Caudate nucleus (tissue), 63 donors: ENCODE measurements at places on chromosomes 6 and 20.
A peak's percentile ranks its signal among the peaks of the same experiment; 100 is the strongest.

DNA sequence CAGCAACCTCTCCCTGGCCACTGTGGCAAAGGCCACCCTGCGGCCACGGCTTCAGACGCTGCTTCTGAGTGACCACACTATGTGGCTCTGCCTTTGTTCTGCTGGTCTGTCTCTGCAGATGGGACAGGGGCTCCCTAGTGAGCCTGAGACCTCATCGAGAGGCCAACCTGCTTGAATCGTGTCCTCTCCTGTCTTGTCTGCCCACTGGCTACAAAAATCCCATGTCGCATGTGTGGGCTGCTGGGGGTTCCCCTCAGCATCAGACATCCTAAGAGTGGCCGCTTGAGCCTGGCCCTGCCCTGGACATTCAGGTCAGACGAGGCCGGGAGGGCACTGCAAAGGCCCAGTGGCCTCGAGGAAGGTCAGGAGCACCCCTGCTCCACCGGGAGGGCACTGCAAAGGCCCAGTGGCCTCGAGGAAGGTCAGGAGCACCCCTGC is 222.9 kb downstream of the DLL1 start:
- DNase-seq, result no peak

DNA sequence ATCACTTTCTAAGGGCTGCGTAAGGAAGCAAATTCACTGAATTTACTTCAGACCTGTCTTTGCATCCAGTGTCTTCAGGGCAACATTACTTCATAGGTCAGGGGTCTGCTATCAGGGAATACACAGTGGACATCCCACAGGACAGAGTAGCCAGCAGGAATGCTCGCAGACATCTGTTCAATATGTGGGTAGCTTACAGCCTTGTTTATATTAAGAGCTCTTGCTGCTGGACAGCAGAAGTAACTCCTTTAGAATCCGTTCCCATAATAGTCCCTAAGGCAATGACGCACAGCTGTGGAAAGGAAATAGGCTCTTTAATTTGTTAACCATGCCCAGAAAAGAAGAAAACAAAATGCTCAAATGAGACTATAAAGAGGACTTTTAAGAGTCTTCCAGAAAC is 198.7 kb downstream of the MOXD1 start:
- DNase-seq, result no peak

- no peak for DNase-seq
Measured at GRCh38 chr20:2387180-2387577, 6.5 kb downstream of the TGM6 start.

- DNase-seq, result no peak
Measured at GRCh38 chr6:142075516-142076101, 57.1 kb upstream of the GJE1 start.

DNA sequence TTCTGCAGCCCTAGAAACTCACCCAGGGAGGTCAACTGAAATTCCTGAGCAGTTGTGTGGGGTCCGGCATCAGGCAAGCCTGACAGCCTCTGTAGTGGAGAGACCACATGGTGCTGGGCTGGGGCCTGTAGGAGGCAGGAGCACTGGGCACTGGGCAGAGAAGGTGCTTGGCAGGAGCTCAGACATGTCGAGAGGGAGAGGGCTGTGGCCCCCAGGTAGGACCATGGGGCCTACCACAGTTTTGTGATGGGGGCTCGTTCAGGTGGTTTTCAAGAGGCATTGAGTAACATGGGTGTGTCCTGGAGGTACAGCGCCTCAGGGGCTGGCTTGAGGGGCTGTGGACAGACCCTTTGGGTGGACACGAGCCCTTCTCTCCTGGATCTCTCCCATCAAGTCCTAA is 15.9 kb downstream of the SLC22A23 start:
- no peak for DNase-seq

- DNase-seq, result no peak
Measured at GRCh38 chr20:24619212-24619611, 149.8 kb downstream of the SYNDIG1 start.

DNA sequence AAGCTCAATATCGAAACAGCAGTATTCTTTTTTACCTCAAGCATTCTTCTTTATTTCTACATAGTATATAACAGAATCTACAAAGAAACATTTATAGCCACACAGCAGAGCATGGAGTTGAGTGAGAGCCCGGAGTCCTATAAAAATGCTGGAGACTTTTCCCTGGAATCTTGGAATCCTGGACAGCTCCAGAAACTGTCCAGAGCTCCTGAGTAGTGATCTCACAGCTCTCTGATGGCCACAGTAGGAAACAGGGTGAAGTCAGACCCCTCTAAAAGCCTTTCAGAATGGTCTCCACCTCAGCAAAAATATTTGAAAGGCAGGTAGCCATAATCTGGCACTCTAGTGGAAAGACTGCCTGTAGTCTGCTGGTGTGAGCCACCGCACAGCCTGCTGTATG is 149.3 kb upstream of the STXBP5 start:
- no peak for DNase-seq

DNA sequence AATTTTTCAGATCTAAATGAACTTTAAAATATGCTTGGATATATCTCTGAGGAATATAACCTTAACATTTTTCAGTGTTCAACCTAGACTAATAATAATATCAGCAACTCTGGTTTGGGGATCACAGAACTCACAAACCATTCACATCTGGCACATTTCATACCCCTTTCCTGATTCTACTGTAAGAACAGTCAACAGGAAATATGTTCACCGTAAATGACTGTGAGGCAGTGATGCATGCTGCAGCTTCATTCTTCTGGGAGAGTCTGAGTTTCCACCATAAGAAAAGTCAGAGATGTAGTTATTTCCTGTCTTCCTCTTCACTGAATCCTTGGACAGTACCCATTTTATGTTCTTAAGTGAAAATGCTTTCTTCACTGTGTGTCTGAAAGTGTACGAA is 134.2 kb upstream of the IFNGR1 start:
- no peak for DNase-seq

GRCh38 chr20:35269055-35269781 is 8.7 kb downstream of the MMP24OS start:
- peak; percentile 28 for DNase-seq

DNA sequence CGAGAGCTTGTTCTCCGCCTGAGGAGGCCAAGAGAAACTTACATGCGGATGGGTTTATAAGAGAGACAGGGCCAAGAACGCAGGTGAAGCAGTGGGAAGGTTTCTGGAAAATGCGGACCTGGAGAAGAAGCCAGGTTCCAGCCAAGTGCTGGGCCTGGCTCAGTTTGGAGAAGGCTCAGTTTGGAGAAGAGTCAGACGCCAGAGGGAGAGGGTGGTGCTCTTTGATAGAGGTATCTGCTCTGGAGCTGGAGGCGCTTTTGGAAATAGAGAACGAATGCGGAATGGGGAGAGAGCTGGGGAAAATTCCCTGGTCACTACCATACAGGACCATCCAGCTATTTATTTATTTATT is 753 bp downstream of the RSPH9 start:
- no peak for DNase-seq

GRCh38 chr6:134446218-134446848 is 128.4 kb upstream of the SGK1 start:
- DNase-seq, result peak; percentile 69

- no peak for DNase-seq
Measured at GRCh38 chr6:10603219-10603618, 82.1 kb downstream of the GCNT2 start.
